ENCODE measurements at places on chromosomes 16 and 17. TPM values are rescaled to one million over a fixed set of nuclear protein-coding genes. Genes with fewer than 3 reads are reported as not detected.

ZNF48 gene
- 7.6 TPM for total RNA-seq

ABR gene
- total RNA-seq, result 36.5 TPM

HBM gene
- not detected for total RNA-seq

ARHGAP44 gene
- 5.6 TPM for total RNA-seq

PROCA1 gene
- not detected for total RNA-seq

MEFV gene
- not detected for total RNA-seq
